Activated CD4-positive, alpha-beta T cell treated with anti-CD3 and anti-CD28 coated beads for 36 hours (primary cell): ENCODE measurements at places on chromosomes 7 and 10.

DNA sequence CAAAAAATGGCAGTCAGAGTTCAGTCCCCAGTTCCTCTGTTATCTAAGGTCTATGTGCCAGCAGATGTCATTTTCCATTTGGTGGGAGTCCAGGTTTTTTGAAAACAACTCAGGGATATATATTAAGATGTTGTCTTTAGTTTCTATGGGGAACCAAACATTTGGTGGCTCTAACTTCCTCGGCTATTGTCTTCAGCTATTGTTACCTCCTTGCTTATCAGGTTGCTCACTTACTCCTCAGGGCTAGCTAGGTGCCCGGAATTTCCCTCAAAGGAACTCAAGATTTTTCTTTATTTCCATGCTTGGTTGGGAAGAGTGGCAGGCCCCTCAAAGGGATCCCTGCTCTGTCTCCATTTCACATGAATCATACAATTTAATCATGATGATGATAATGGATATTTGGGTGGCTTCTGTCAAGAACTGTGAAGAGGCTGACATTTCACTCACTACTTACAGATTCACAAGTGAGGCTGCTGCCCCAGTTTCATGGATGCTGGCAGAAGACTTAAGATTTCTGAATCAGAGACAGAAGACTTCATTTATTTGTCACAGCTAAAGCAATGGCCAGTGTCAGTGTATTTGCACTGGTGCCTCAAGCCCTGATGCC is 182.8 kb downstream of the PKD1L1 start:
- DNase-seq: no peak

GRCh38 chr7:15159261-15159660 is 256.7 kb upstream of the DGKB start:
- DNase-seq: no peak

DNA sequence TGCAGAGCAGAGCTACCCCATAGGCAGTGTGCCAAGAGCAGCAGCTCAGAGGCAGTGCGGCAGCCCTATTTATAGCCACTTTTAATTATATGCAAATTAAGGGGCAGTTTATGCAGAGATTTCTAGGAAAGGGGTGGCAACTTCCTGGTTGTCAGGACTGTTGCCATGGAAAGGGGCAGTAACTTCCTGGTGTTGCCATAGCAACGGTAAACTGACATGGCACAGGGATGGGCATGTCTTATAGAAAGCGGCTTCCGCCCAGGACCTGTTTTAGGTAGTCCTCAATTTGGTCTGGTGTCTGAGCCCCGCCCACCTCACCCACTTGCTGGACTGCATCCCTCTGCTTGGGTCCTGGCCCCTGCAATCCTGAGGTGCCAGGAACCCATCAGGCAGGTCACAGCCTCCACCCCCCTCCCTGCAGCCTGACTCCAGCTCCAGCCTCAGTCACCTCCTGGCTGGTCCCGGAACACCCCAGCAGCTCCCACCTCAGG is 115.8 kb downstream of the TMEM130 start:
- no peak for DNase-seq

DNA sequence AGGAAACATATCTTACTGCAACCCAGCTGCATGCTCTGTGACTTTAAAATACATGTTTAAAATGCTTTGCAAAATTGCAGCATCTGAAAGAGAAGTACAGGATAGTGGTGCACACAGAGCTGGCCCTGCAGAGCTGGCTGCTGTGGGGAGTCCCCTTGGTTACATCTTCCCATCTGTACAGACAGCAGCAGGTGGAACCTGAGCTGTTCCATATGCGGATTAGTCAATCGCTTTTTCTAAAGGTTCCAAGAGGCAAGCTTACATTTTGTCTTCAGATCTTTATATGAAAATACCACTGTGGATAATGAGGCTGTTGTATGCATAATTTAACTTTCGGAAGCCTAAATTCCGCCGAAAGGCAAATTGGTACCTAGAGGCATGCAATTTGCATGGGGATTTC is 444.1 kb downstream of the NRG3 start:
- no peak for DNase-seq

DNA sequence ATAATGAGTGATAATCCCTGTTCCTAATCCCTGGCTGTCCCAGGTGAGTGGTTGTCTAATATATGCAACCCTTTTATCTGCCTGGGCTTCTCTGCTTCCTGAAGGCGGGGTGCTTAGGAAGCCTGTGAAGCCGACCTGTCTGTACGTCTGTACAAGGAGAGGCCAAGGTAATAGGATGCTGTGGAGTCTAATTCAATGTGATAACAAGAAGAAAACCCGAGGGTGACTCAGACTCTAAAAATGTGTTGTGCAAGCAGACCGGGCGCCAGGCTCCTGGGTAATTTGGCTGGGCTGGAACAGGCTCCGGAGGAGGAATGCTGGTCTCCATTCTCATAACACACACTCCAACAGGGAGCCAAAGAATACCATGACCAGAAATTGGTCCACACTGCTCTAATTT is 43.6 kb downstream of the THNSL1 start:
- no peak for DNase-seq

DNA sequence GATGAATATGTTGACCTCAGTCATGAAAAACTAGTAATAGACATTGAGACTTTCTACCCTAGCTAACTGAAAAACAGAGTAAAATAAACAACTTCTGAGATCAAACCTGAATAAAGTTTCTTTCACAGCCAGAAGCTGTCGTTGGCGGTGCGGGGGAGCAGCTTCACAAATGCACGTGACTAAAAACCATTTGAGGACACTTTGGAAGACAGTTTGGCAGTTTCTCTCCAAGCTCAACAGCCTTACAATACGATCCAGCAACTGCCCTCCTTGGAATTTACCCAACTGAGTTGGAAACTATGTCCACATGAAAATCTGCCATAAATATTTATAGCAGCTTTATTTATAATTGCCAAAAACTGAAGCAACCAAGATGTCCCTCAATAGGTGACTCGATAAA is 63.1 kb downstream of the CYTH3 start:
- DNase-seq: no peak

GRCh38 chr10:7119325-7120015 is 291.4 kb downstream of the SFMBT2 start:
- DNase-seq: no peak

DNA sequence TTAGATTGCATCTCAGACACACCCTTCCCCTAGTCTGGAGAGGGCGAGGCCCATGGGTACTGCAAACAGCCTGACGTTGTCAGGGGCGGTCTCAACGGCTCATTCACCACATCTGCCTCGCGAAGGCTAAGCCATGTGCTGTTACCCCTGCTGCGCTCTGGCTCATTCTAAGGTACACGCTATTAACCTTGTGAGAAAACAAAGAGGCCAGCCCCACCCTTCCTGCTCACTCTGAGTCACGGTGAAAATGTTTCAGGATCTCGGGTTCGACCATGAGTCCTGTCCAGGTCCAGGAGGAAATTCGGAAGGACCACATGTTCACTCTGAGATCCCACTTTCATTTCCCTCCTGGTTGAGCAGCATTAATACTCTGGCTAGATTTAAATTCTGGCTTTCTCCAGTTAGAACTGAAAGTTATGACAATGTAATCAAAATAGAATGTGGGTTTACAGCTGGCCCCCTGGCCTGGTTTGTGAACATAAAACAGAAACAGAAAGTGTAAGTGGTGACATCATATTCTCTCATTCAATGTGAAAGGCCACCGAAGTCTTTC is 55.2 kb downstream of the EGFR start:
- DNase-seq: peak; percentile 50

- peak; percentile 25 for DNase-seq
Measured at GRCh38 chr7:8295638-8296361, 33.8 kb upstream of the ICA1 start.

DNA sequence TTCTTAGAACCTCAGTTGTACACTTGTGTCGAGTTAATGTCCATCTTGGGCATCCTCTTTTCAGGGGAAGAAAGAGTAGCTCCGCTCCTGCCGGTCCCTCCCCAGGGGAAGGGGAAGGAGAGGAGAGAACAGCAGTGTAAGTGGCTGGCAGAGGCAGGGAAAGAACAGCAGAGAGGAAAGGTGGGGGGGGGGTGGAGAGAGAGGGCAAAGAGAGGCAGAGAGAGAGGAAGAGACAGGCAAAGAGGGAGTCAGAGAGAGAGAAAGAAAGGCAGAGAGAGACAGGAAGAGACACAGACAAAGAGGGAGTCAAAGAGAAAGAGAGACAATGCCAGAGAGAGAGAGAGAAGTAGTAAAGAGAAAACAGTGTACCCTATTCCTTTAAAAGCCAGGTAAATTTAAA is 53.9 kb downstream of the MRPS24 start:
- no peak for DNase-seq

GRCh38 chr7:917255-918117 is 37.0 kb downstream of the ADAP1 start:
- peak; percentile 3 for DNase-seq

GRCh38 chr7:23184709-23185359 is 3.0 kb downstream of the NUP42 start:
- peak; percentile 27 for DNase-seq

DNA sequence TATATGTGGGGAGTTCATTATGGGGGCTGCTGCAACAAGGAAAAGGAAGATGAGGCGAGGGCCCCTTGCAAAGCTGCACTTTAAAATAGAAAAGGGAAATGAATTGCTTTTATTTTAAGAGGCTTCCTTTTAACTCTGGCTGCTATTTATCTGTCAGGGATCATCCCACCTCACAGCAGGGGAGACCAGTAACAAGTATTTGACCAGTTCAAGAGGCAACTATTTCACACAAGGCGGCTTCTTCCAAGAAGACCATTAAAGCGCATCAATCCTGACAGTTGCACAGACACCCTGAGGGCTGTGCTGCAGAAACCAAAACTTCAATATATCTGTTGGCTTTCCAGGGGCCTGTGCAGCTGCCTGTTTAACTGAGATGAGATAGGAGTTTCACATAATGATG is 1009.2 kb downstream of the SORCS3 start:
- DNase-seq: no peak

- no peak for DNase-seq
Measured at GRCh38 chr10:35577926-35578617, 27.1 kb upstream of the GJD4 start.

DNA sequence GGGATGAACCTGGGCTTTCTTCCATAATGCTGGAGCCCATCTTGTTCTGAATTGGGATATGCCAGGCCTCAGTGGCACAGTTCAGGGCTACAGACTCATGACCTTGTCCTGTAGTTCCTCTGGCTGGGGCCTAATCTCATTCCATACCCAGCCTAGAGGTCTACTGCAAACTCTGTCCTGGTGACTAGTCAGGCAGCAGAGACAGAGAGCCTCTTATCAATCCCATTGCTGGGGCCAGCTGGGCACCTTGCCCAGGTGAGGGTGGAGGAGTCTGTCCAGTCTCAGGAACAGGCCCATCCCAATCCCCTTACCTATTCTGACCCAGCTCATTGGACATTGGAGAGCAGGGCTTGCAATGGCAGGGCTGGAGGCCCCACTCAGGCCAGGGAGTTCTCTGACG is 28.0 kb upstream of the COMTD1 start:
- no peak for DNase-seq

DNA sequence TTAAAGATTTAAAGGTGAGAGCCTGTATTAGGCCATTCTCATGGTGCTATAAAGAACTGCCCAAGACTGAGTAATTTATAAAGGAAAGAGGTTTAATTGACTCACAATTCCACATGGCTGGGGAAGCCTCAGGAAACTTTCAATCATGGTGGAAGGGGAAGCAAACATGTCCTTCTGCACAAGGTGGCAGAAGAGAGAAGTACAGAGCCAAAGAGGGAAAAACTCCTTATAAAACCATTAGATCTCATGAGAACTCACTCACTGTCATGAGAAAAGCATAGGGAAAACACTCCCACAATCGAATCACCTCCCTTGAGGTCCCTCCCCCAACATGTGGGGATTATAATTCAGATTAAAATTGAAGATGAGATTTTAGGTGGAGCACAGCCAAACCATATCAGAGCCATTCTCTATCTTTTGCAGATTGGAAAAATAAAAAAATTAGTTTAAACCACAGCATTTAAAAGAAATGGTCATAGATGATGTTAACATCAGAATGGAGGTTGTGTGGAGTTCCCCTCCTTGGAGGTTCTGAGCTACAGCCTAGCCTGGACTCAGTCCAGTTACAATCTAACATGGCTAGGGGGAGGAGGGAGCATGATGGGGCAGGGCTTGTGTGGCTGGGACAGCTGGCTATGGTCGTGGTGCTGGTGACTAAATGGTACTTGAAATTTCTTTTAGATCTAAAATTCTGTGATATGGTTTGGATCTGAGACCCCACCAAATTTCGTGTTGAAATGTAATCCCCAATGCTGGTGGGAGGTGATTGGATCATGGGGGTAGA is 33.1 kb downstream of the GSTO2 start:
- no peak for DNase-seq

DNA sequence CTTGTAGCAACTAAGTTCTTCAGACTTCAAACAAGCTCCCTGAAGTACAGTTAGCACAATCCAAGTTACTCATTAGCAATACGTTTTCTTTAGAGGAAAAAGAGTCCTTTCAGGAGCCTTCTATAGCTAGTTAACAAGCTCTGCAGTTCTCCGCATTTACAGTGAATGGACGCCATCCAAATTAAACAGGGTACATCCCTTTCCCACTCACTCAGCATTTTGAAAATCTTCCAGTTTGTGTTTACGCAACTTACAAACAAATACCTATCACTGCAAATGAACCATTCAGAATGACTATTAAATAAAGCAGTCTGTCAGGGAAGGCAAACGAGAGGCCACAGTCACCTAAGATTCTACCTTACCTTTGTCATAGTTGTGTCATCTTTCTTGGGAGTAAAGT is 84.5 kb downstream of the RNF32 start:
- DNase-seq: no peak

DNA sequence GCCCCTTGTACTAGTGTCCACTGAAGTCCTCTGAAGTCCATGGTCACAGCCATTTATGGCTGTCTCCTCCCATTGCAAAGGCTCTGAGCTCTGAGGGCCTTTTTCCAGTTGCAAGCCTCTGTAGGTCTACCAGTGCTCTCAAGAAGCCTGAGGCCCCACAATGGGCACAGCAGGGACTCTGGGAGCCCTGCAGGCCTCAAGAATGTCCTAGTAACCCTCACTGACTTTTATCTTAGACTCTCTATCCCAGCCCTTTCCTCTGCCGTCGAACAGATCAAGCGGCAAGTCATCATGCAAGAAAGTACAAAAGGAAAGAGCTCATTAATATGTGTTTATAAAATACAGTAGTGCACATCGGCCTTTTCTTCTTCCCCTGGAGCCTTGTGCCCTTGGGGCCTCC is 23.4 kb downstream of the VWA2 start:
- no peak for DNase-seq

DNA sequence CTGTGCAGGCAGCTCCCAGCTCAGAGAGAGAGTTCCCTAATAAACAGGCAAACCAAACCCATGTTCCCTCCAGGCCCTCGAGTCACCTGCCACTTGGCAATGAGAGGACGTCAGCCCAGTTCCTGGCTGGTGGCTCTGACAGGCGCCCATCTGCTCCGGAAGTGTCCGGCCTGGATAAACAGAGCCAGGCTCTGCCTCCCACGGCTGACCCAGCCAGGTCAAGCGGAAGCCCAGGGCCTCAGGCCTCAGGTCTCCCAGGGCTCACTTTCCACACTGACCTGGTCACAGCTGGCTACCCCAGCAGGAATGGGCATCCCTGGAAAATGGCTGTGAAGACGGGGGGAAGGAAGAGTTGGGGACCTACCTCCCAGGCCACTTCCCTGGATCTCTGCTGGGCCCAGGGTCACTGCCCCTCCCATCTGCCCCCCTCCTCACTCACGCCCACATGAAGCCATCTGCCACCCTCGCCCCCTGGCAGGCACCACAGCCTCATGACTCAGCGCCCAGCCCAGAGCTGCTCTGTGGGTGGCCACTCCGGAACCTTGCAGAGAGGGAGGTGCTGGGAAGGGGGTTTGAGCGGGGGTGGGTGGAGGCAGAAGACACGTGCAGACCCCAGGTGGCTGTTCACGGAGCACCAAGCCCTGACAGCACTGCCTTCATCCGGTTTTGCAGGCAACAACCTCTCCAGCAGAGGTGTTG is 37.4 kb upstream of the DUSP5 start:
- DNase-seq: peak; percentile 63
